ENCODE measurements at places on chromosomes 4 and X.

DNA sequence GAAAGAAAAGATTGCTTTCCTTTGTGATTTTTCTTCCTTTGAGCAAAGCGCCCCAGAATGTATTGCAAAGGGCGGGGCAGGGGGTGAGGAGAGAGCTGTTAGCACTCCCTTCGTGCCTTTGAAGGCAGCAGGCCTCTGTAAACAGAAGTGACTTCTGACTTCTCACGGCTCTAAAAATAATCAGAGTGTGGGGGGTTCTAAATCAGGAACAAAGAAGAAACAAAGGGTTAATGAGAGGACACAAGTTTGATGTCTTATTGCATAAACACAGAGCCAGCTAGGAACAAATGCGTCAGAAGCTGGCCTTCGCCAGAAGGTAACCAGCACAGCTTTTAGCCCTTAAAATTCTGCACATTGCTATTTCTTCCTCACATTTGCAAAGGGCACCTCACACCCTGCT lies 626.2 kb downstream of the MID1IP1 start:
- DNase-seq = no peak

DNA sequence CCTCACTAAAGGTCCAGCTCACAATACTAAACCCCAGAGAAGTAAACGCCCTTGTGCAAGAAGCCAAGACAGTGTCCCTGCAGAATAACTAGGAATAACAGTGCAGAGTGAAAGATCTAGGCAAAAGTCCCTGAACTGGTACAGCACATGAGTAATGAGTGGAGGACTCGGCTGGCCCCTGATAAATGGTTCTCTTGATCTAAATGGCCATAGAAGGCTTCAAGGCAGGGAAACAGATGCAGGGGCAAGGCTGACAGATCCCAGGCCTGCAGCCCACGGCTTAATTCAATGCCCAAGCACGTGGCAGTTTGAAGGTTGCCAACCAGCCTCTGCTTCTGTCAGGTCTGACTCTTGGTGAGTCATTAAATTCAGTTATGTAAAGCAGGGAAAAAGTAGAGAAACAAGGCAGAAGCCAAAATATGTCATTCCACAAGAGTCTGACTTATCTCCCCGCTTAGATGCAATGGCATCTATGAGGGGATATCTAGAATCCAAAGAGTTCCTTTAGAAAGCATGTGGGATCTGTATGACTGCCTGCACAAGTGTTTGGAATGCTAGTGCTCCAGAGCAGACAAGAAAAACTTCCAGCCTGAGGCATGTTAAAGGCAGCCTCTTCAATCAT lies 121.3 kb downstream of the PRDM5 start:
- DNase-seq = no peak

DNA sequence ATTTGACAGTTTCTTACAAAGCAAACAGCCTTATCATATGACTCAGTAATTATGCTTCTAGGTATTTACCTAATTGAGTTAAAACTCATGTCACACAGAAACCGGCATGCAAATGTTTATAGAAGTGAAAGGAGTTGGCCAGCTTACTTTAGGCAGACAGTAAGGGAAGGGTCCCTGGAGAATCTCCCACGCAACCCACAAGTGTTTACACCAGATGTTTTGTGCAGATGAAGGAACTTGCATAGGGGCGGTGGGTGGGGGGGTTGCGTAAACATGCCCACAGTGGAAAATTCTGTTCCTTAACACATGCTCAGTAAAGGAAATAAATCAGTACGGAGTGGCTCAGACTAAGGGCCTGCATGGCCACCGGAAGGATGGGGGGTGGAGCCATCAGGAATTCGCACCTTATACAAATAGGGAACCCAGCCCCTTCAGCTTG lies 330.5 kb upstream of the AADAT start:
- DNase-seq = no peak

- no peak for DNase-seq
Observed at GRCh38 chr4:122819708-122820449, 6.8 kb upstream of the FGF2 start.

- DNase-seq = no peak
Observed at GRCh38 chr4:147916351-147916750, 184.5 kb downstream of the ARHGAP10 start.

DNA sequence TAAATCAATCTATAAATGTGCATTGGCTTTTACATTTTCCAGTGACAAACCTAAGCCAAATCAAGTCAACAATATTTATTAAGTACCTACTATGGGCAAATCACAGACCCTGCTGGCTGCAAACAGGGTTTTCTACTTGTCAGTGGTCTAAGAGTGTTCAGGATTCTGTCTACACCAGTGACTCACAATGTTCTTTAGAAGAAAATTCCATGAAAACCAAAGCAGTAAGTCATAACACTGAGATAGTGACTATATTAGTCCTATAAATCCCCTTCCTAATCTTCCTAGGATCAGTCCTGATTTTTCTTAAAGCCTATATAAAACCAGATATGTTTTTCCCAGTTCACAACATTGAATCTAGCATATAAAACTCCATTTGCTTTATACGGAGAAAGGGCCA lies 69.7 kb downstream of the PPP3CA start:
- DNase-seq = no peak

DNA sequence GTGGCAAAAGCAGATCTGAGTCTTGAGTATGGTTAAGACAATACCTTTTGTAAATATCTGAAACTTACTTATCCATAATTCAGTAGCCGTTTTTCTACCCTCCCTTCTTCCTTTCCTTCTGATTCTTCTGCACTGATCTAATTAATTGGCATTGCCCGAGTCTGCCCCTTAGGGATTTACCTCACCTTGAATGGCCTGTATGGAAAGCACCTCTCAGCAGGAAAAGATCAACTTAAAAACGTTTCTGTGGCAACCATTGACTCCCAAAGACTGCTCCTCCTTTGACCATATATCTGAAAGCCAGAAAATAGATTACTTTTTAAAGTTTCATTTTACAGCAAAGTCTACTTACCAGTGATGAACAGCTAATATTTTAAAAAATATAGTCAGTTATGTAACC lies 496.5 kb upstream of the LCORL start:
- no peak for DNase-seq

DNA sequence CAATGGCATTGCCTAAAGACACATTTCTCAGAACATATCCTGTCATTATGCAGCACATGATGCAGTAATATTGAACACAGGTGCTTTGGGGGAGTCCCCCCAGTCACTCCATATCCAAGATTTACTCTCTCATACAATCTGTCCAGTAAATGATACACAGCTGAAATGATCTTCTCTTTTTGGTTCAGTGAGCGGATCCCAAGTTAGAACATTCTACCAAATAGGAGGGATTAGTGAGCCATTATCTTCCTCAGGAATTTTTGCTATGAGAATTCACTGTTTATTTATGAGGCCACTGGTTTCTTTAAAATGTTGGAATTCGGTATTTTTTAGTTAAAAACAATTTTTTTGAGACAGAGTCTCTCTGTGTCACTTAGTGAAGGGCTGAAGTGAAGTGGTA lies 96.5 kb downstream of the TRAPPC11 start:
- no peak for DNase-seq

DNA sequence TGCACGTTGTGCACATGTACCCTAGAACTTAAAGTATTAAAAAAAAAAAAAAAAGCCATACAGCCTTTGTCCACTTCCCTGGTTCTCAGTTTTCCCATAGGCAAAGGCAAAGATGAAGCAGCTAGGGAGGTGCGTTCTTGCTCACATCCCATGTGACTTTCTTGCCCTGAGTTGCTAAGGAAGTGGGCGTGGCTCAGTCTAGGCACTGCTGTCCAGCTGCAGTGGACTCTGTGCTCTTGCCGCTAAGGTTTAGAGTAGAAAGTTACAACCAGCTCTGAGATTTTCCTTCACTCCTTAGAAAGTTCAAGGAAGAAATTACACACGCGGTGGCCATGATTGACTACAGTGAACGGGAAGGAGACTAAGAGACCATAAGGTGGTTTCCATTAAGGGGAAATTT lies 144.7 kb downstream of the NAA11 start:
- DNase-seq = no peak

DNA sequence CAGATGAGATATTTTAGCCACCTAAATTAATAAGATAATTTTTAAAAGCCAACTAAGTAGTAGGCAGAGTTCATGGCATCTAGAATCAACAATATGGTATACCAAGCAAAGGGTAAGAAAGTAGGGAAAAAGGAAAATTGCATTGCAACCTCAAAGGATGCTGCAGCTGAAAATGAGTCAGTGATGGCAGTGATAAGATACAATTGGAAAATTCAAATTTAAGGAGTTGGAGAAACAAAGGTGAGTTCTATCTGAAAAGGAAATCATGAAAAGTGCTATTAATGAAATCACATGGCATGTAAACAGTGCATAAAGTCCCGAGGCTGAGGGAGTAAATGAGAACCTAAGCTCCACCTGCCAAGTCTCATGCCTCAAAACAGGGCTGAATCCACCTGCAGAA lies 33.9 kb downstream of the SHROOM4 start:
- no peak for DNase-seq

GRCh38 chr4:73821325-73821724 lies 15.2 kb upstream of the CXCL6 start:
- no peak for DNase-seq

DNA sequence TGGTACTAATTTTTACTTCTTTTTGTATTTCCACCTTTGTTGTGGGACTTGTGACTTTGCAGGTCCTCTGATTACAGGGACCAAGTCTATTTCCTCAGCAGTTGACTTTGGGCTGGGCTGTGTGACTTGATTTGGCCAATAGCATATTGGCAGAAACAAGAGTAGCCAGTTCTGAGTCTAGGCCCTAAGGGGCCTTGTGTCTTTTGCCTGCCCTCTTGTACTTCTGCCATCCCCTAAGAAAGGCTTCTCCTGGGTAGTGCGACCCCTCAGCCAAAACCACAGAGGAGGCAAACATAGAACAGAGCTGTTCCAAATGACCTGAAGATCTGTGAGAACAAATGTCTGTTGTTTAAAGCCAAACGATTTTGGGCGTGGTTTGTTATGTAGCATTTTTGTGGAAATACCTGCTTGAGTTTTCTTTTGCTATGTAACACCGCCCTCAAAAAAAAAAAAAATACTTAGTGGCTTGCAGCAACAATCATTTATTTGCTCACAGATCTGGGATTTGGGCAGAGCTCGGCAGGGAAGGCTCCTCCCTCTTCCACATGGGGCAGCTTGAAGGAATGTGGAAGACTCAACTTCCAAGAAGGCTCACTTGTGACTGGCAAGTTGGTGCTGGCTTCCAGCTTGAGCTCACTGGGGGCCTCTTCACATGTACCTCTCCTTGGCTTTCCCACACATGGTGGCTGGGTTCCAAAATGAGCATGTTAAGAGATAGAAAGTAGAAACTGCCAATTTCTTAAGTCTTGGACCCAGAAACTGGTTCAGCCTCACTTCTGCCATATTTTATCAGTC lies 423.0 kb upstream of the CNKSR2 start:
- no peak for DNase-seq

- no peak for DNase-seq
Observed at GRCh38 chr4:145912376-145912775, 26.2 kb downstream of the ZNF827 start.

DNA sequence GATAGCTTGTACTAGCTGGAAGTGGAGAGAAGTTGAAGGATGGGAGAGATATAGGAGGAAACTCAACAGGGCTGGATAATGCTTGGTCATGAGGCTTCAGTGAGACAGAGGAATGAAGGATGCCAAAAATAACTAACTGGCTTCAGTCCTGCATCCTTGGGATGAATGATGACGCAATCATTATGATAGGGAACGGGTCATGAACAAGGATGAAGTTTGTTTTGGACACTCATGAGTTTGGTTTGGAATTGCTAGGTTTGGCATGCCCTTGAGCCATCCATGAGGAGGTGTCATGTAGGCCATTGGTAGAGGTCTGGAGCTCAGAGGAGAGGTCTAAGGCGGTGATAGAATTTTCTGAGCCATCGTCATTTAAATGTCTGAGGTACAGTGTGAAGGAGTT lies 160.0 kb upstream of the NHS start:
- DNase-seq = no peak

- no peak for DNase-seq
Observed at GRCh38 chrX:17024886-17025285, 78.4 kb downstream of the REPS2 start.

DNA sequence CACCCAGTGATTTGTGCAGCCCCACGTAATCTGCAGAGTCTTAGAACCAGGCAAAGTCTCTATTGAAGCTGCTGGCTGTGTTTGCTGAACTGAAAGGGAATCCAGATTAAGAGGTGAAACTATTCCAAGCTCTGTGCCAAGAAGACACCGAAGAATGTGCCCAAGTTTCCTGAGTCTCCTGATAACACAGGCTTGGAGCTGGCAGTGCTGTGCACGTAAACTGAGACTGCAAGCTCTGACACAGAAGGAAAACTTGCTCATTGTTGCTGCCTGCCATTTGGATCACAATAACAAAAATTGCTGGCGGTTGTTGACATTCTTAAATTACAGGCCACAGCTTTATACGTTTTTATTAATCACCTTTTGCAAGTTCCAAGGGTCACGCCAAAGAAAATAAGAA lies 60.2 kb upstream of the VCX3B start:
- DNase-seq = no peak

DNA sequence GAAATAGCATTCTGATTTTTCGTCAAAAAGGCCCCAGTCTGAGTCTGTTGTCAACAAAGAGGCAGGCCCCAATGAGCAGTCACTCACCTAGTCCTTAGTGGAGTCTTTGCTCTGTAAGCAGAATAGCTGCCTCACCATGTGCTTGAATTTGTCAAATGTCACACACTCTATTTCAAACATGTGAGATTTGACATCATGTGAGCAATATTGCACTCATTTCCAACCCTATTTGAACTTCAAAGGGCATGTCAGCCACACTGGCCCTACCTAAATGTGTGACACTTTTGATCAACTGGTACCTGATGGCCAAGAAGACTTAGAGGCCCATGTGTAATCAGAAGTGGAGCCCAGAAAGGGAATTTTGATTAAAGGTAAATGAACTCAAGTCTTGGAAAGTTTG lies 59.4 kb upstream of the PLAC1 start:
- DNase-seq = no peak

GRCh38 chrX:49133759-49134158 lies 10.2 kb upstream of the GPKOW start:
- no peak for DNase-seq

DNA sequence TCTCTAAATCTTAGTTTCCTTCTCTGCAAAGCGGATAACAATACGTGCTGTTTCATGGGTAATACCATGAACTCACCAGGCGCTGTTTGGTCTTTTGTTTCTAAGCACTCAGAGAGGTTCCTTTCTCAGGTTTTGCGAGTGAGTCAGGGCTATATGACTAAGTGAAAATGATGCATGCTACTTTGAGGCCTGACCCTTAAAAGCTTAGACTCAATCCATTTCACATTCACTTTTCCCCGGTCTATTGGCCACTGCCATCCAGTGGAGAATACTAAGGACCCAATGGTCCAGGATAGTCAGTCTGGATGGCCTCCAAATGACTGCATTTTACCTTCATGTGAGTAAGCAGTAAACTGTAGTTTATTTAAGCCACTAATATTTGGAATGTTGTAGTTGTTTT lies 400.8 kb upstream of the SLIT2 start:
- DNase-seq = no peak
